ENCODE measurements at places on chromosomes 7 and 10.

- DNase-seq = peak; percentile 22
Measured at GRCh38 chr10:71531485-71532446, 135.0 kb downstream of the CDH23 start.

DNA sequence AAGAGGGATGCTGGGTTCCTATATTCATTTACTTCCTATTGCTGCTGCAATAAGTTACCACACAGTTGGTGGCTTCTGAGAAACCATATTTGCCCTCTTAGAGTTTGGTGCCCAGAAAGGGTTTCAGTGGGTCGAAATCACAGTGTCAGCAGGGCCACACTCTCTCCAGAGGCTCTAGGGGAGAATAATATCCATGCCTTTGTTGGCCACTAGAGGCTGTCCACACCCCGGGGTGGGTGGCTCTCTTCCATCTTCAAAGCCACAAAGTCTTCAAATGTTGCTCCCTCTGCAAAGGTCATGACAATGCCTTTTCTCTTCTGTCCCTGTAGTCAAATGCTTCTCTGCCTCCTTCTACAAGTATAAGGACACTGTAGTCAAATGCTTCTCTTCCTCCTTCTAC, 989.4 kb downstream of the CCSER2 start:
- no peak for DNase-seq

GRCh38 chr10:129233351-129234148, 233.5 kb upstream of the MGMT start:
- DNase-seq = no peak

DNA sequence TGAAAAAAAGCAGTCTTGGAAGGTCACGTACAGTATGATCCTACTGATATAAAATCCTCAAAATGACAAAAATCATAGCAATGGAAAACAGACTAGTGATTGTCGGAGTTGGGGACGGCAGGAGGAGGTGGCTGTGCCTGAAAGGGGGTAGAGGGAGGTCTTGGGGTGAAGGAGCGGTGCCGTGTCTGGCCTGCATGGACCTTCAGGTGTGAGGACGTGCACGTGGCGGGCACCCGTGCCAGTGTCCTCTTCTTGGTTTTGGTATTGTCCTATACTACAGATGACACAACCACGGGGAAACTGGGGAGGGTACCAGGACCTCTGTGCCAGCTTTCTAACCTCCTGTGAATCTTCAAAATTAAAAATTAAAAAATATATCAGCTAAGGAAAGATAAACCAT, 73.0 kb downstream of the COBL start:
- no peak for DNase-seq

GRCh38 chr10:77041636-77042258, 595.9 kb downstream of the KCNMA1 start:
- DNase-seq = no peak

- no peak for DNase-seq
Measured at GRCh38 chr7:879093-879492, 2.7 kb downstream of the GET4 start.

GRCh38 chr7:87083865-87084519, 24.5 kb upstream of the ELAPOR2 start:
- no peak for DNase-seq

GRCh38 chr10:122404576-122404975, 30.1 kb downstream of the PLEKHA1 start:
- no peak for DNase-seq

- no peak for DNase-seq
Measured at GRCh38 chr7:157662981-157663716, 326.3 kb downstream of the DNAJB6 start.

DNA sequence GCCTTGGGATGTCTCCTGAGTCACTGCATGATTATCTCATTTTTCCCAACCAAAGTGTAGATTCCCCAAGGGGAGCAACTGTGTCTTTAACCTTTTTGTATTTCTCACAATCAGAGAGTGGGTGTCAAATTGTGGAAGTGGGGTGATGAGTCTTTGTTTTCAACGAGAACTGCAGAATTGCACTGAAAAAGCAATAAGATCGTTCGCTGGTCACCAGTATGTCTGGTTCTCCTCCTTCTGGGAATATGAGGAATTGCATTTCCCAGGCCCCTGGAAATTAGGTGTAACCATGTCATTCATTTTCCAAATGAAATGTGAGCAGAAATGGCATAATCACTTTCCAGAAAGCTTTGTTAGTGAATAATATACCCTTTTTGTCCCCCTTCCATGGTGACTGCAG, 326.9 kb downstream of the GPAM start:
- DNase-seq = no peak

- no peak for DNase-seq
Measured at GRCh38 chr7:102897211-102897631, 15.6 kb upstream of the LRRC17 start.

DNA sequence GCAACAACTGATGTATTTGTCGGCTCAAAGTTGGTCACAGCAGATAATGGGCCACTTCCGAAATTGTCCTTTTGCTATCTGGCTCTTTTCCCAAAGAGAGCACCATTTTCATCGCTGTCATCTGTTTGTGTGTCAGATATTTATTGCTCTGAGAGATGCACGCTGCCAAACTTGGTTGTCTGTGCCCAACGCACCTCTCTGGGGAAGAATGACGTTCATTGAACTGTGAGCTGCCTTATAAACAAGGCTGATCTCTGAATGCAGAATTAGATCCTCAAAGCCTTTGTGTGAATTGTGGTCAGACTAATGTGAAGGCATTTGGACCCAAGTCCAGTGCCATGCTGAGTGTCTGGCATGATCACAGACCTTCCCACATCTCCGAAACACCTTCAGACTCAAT, 174.7 kb upstream of the LYZL1 start:
- no peak for DNase-seq

- no peak for DNase-seq
Measured at GRCh38 chr10:3740157-3740871, 44.7 kb downstream of the KLF6 start.

DNA sequence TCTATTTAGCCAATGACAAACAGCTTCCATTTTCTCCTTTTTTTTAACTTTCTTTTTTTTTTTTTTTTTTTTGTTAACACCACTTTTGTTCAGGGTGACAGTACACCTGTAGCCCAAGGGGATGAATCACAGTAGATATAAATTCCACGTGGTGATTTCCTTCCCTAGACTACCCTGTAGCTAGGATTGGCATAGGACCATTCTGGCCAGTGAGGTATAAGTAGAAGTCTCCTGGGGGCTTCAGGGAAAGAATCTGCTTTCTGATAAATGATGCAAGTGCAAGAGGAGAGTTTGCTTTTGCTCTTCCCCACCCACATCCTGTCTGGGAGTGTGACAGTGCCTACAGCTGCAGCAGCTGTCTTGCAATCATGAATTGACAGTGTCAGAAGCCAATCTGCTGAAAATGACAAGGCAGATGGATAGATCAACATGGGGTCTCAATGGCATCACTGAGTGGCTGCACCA, 63.2 kb upstream of the TOMM7 start:
- DNase-seq = peak; percentile 54

DNA sequence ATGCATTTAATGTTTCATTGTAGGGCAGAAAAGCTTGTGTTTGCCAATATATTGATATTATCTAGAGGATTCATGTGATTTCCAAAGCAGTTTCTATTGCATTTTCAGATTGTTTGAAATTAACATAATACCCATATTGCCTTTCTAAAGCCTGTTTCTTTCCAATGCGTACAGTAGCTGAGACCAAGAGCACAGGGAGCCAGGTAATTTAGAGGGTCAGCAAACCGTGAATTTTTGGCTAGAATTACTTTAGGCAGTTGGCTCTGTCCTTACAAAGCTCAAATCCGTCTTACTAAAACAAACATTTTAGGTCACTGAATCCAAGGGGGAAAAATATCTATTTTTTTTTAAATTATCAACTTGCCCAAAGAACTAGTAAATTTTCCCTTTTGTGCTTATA, 604.9 kb upstream of the ADARB2 start:
- no peak for DNase-seq

DNA sequence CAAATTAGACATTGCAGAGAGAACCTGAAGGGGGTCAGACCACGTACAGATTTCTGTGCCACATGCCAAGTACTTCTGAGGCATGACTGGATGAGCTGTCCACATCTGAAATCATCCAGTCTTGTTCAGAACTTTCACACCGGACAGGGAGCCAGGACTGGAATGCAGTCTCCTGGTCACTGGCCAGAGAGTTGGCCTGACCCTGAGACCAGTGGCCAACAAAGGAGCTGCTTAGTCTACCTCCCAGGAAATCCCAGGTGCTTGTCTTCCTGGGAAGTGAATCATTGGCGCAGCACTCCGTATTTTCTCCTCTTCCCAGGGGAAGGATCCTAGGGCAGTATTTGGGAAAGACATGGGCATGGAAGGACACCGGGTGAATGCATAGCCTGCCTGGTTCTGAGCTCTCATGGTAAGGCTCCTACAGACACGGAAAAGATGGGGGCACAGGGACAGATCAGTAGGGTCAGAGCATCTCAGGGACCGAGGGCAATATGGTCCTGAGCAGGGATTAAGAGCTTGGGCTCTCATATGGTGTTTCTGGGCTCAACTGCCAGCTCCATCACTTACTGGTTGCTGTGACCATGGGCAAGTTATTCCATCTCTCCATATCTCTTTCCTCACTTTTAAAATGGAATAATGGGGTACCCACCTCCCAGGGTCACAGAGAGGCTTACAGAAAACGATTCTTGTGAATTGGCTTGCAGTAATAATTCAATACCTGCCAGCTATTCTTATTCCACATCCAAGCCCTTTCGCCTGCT, 1.3 kb upstream of the SCD start:
- no peak for DNase-seq

DNA sequence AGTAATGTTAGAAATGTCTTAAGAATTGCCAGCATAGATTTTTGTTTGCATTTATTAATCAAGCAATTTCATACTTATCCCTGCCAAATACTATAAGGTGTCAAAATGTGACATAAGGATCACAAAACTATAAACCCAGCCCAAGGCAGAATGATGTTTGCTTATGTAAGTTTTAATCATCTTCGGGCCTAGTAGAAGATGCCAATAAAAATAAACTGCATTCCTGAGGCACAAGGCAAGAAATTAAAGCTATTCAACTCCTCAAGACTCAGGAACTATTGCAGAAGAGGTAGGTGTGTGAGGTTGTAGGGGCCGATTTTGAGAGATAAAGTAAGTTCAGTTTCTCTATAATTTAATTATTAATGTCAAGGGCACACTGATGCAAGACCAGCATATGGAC, 189.4 kb upstream of the AHR start:
- no peak for DNase-seq

DNA sequence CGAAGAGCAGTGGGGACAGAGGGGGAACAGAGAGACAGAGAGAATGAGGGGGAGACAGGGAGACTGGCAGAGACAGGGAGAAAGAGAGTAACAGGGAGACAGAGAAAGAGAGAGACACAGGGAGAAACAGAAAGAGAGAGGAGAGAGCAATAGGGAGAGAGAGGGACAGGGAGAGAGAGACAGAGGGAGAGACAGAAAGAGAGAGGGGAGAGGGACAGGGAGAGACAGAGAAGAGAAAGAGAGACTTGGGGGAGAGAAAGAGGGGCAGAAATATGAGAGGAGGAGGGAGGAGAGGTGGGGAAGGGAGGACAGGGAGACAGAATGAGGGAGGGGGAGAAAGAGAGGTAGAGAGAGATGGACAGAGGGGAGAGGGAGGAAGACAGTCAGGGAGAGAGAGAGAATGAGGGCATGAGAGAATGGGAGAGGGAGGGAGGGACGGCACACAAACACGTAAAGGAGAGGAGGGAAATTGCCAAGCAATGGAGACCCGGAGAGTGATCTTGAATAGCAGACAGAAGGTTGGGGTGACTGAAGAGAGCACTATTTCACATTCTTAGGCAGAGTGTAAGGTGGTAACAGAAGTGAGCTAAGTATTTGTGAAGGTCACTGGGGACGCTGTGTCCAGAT, 33.3 kb upstream of the KCNMA1 start:
- DNase-seq = no peak

GRCh38 chr7:44460325-44460724, 30.1 kb downstream of the NUDCD3 start:
- peak; percentile 46 for DNase-seq

GRCh38 chr10:44398271-44398670, 13.4 kb upstream of the CXCL12 start:
- DNase-seq = no peak

Data from GM18507 (cell line).